Stimulated activated CD4-positive, alpha-beta T cell treated with anti-CD3 and anti-CD28 coated beads, Interleukin-1b, Interleukin-23, amount 100 ng/mL, for 48 hours (primary cell): ENCODE measurements at places on chromosomes 4 and X.
A peak's percentile ranks its signal among the peaks of the same experiment; 100 is the strongest.

DNA sequence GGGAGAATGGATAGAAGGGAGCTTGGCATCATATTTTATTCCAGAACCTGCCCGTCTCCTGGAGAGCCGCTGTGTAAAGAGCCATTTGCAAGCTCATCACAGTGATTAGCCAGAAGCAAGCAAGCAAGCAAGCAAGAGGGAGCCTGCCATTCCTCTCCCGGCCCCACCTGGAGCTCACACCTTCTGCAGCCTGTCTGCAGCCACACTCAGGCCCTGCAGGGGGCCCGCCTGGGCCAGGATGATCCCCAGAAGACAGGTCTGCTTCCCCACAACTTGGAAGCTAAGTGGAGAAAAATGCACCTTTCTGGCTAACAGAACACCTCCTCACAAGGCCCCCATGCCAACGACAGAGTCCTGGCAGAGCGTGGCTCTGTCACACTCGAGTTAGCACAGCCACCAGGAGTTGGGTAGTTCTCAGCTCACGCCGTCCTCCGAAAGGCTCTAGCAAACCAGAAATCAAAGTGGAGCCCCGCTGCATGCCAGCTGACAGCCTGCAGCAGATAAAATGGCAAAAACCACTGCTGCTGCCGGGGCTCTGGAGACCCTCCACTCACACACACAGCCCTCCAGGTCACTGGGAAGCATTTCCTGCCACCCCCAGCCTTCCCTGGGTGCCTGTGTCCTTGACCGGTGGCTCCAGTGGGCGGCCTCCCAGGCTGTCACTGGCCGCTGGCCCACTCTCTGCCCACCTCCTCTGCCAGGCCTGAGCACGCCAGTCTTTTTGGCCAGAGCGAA lies 54.9 kb downstream of the DCTD start:
- no peak for DNase-seq

- no peak for DNase-seq
Observed at GRCh38 chr4:71156616-71157015, 163.2 kb downstream of the DCK start.

GRCh38 chrX:121831601-121832000 lies 784.2 kb downstream of the GLUD2 start:
- no peak for DNase-seq

DNA sequence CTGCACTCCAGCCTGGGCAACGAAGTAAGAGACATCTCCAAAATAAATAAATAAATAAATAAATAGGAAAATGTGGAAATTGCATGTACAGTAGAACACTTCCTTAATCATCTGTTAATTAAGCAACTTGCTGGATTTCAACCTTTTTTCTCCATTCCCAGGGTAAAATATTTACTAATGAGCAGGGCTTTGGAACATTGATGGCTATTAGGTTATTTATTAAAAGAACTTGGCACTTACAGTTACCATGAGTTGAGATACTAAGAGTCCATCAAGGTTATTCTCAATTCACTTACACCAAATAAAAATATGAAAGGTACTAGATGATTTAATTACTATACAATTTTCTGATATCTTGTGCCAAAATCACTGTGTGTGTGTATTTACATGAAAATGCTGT lies 607.1 kb downstream of the PCDH18 start:
- no peak for DNase-seq

GRCh38 chr4:99945718-99946355 lies 581 bp downstream of the DNAJB14 start:
- no peak for DNase-seq

GRCh38 chr4:156223985-156224384 lies 270.3 kb upstream of the CTSO start:
- no peak for DNase-seq

GRCh38 chrX:10714531-10714930 lies 94.1 kb upstream of the MID1 start:
- no peak for DNase-seq

DNA sequence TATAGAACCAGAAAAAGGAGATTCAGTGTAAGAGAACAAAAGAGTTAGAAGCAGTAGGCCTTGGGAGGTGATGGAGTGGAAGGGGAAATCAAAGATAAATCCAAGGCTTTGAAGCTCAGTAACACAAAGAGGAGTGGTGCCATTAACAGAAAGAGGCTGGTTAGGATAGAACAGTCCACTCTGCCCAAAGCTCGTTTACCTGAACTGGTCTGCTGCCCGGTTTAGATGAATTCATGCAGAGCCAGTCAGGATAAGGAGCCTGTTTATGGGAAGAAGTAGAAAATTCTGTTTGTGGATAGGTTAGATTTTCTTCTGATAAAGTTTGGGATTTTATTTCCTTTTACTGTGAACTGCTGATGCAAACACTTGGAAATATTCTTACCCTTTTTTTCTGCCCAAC lies 80.6 kb downstream of the HMGB2 start:
- no peak for DNase-seq

- no peak for DNase-seq
Observed at GRCh38 chr4:3648731-3649130, 116.5 kb upstream of the LRPAP1 start.

GRCh38 chr4:137263206-137263605 lies 269.1 kb downstream of the PCDH18 start:
- no peak for DNase-seq

DNA sequence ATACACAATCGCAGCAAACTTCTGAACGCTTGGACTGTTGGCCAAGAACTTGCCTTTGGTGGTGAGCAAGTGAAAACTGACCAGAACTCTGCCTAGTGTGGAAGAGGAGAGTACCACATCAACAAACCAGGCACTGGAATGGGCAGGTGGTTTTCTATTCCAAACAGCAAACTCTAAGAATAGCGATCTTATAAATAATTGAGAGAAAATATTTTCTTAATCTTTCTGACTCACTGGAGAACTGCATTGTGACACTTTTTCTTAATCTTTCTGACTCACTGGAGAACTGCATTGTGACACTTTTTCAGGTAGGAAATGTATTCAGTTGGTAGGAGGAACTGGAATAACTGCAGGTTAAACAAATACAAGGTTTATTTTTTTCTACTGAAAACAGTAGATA lies 57.0 kb upstream of the SORBS2 start:
- DNase-seq = no peak

GRCh38 chrX:119682019-119682989 lies 10.7 kb downstream of the SEPTIN6 start:
- DNase-seq = no peak

DNA sequence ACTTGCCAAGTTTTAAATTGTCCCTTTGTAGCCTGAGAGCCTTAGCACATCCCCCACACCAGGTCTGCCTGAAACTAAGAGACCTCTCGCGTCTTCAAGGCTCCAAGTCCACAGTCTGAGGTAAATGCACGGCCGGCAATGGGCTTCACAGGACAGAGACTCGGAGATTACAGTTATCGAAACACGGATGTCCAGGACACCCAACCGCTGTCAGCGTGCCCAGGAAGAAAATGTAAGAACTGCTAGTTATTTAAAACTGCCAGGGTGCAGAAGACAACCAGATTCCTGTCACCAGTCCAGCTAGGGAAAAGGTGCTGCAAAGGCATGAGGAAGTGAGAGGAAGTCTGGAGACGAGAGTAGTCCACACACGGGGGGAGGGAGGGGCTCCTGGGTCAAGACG lies 28.9 kb downstream of the ZNF827 start:
- DNase-seq = no peak

GRCh38 chr4:53840643-53841042 lies 223.8 kb downstream of the CHIC2 start:
- no peak for DNase-seq

GRCh38 chr4:29948451-29948850 lies 771.7 kb upstream of the PCDH7 start:
- no peak for DNase-seq

GRCh38 chr4:186015212-186015817 lies 53.6 kb upstream of the TLR3 start:
- no peak for DNase-seq

DNA sequence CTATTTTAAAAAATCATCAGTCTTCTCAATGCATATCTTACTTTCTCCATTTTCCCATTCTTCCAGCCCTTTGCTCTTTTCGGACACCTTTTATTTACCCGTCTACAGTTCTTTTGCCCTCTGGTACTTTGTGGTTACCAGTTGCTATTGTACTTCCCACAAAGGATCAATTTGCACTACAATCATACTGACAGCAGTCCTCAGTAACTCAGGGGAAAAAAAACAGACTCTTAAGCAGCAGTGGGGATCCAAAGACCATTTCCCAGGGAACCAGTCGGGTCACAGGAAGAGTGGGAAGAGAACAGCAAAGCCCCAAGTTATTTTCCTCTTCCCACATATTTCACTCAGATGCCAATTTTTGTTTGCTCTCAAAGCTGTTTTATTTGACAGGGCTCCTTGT lies 23.1 kb downstream of the DMD start:
- DNase-seq = no peak

DNA sequence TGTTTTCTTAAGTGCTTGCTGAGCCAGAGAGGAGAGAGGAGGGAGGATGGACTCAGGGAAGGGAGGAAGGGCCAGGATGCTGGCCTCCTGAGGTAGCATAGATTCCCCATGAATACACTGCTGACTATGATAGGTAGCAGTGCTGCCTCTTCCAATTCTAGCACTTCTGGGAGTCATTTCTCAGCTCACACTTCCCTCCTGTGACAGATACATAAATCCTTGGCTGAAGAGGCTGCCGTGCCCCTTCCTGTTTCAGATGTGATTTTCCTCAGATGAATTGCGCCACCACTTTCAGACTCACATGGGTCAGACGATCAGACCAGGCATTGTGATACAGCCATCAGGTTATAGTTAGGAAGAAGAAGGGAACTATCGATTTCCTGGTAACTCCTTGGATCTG lies 22.4 kb downstream of the TSC22D3 start:
- no peak for DNase-seq

DNA sequence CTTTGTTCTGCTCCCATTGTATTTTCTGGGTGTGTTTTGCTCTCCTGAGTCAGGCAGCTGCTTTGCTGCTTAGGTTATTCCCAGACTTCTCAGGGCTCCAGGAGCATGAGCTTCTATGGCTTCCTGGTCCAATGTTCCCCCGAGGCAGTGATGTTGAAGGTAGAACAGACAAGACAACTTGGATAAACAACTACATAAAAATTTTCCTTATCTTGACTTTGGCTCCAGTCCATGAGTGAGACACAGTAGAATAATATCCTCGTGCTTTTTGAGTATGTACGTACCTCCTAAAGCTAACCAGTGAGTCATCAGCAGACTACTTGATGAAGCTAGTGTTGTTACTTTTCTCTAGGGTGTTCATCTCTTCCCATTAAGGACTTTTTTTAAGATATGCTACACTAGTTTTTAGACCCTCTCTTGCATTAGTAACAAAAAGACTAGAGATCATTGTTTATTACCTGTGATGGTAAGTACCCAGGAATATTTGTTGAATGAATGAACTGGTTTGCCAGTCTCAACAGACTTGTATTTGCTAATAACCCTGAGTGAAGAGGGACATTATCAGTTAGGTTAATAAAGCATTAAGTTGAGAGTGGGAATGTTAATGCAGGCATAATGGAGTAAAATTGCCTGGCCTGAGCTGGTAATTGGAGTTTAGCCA lies 131.9 kb downstream of the FHIP1A start:
- DNase-seq = no peak

- peak; percentile 46 for DNase-seq
Observed at GRCh38 chrX:11770320-11770719, 12.3 kb downstream of the MSL3 start.

DNA sequence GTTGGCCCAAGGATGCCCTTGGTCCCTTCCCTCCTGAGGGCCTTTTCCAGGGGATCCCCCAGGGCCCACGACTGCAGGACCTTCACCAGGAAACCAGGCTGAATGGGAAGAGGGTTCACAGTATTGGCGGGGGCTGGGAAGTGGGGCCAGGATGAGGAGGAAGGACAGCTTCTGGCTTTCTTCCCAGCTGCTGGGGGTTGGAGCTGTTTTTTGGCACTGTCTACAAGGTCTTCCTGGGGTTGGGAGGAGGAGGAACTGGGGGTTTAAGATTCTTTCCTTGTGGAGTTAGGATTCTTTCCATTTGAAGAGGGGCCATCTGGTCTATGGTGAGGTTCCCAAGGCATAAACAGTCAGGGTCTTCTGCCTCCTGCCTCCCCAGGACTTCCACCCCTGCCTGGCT lies 64.8 kb downstream of the KIF4A start:
- DNase-seq = no peak

DNA sequence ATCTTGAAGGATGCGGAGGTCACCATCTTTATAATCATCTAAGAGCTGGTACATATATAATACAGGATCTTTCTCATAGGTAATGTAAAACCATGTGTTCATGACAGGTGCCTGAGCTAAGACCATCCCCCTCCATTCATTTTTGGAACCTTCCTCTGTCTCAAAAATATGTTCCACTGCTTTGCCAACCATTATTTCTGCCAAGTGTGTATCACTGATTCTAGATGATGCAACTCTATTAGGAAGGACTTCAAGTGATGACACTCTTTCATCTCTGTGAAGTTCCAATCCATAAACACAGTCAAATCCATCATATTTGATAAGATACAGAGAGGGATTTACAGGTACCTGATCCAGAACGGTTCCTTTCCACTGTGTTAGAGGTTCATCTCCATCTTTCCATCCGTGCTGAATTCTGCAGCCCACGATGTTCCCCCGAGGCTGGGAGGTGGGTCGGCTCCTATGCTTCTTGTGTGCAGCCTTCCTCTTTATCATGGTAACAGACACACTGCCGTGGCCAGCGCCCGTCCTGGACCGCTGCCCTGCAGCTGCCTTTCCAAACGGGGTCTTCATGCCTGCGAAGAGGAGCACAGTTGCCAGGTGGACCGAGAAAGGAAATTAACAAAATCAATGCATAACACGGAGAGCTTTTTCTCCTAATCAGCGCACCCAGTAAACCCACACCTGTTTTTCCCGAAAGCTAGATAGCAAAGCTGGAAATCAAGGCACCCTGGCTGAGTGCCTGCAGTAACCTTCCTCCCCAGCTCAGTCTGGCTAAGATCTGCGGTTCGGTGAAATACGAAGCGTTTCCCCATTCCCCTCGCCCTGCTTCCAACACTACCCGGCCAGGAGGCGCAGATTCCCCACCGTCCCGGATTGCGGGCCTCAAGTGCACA lies 718 bp downstream of the SPIN3 start:
- DNase-seq = no peak

DNA sequence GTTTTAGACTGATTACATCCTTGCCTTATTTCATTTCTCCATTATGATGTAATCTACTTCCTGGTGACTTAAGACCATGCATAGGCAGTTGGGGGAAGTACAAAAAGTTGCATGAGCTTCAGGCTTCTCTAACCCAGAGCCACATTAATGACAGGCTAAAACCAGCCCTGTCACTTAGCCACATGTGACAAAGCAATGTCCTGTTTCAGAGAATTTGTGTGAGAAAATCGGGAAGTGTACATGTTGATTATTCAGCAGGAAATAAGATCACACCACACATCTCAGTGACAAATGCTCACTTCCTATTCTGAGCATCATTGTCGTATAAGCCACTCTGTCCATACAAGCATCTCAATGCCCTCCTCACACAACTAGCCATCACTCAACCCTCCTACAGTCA lies 98.5 kb upstream of the MAGEB16 start:
- no peak for DNase-seq

- DNase-seq = peak; percentile 25
Observed at GRCh38 chr4:158170691-158171561, 1.9 kb downstream of the GASK1B start.

- no peak for DNase-seq
Observed at GRCh38 chr4:149166365-149166764, 649.3 kb downstream of the IQCM start.

GRCh38 chr4:98566361-98567008 lies 91.9 kb downstream of the TSPAN5 start:
- DNase-seq = no peak

GRCh38 chr4:73897380-73898136 lies 28.4 kb downstream of the CXCL1 start:
- DNase-seq = no peak

- no peak for DNase-seq
Observed at GRCh38 chr4:109005523-109005922, 242.7 kb upstream of the ETNPPL start.

GRCh38 chr4:103482471-103482870 lies 237.3 kb downstream of the TACR3 start:
- DNase-seq = no peak
